RCC 7860 (cell line): ENCODE measurements at places on chromosomes 13 and 19.

DNA sequence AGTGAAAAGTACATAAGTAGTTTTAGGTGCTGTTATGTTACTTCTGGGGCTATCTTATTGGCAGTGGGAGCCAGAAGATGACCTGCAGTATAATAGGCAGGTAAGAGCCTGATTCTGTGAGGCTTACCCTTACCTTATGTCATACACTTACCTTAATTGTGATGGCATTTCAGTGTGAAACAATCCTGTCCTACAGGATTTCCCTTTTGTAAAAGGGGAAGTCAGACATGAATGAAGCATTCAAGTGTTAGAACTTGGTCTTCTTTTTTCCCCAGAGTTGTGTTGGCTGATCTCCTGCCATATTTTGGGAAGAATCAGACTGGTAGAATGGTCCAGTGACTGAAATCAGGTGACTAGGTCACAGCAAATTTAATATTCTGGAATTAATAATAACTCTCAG, 55.2 kb downstream of the SGCG start:
- DNase-seq, result no peak

DNA sequence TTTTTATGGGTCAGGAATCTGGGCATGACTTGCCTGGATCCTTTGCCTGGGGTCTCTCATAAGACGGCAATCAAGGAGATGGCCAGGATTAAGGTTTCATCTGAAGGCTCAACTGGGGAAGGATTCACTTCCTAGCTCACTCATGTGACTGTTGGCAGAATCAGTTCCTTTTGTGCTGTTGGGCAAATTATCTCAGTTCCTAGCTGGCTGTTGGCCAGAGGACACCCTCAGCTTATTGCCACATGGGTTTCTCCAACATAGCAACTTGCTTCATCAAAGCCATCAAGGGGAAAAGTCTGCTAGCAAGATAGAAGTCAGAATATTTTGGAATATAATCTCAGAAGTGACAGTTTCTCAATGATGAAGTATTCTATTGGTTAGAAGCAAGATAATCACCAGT, 12.2 kb upstream of the EVI5L start:
- no peak for DNase-seq

GRCh38 chr19:52786078-52786463, 520 bp downstream of the ZNF600 start:
- DNase-seq, result no peak

DNA sequence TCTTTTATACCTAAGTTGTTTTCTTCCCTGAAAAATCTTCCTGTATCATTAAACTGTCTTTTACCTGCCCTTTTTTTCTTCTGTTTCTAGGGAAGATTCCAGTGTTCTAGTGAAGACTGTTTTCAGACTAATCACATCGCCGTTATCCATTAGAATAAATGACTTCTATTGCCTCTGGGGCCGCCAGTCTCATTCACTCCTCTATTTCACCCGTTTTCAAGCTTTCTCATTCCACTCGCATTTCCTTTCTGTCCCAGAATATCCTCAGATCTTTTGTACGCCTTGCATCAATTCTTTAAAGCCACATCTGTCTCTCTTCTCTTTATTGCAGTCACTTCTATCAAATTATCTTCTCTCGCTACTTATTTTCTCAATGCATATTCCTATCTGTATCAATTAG, 1035.6 kb upstream of the MIR17HG start:
- no peak for DNase-seq

- no peak for DNase-seq
These were observed 35.7 kb downstream of the NHLRC3 start for GRCh38 chr13:39073983-39074382.

GRCh38 chr19:33558856-33559255, 37.3 kb upstream of the PEPD start:
- DNase-seq, result no peak

- DNase-seq, result peak; percentile 98
These were observed 45.2 kb downstream of the ABCC4 start for GRCh38 chr13:95256091-95256490.

GRCh38 chr13:38542601-38543000, 144.3 kb upstream of the FREM2 start:
- DNase-seq, result peak; percentile 70

DNA sequence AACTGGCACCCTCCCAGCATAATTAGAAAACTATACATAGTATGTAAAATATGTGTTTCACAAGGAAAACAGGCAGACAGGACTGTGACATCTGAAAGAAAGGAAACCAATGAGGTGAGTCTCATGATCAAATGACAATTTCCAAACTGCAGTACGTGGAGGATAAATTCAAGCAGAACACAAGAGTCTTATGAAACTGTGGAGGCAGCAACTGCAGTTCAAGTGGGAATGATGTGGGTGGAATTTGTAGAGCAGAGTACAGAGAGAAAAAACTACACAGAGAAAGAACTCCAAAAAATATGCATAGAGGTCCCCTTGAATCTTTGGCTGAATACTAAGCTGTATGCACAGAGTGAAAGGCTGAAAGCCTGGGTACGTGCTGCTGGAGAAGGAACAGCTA, 9.7 kb downstream of the SIGLEC6 start:
- DNase-seq, result no peak
